ENCODE measurements at places on chromosomes 11 and 22.

DNA sequence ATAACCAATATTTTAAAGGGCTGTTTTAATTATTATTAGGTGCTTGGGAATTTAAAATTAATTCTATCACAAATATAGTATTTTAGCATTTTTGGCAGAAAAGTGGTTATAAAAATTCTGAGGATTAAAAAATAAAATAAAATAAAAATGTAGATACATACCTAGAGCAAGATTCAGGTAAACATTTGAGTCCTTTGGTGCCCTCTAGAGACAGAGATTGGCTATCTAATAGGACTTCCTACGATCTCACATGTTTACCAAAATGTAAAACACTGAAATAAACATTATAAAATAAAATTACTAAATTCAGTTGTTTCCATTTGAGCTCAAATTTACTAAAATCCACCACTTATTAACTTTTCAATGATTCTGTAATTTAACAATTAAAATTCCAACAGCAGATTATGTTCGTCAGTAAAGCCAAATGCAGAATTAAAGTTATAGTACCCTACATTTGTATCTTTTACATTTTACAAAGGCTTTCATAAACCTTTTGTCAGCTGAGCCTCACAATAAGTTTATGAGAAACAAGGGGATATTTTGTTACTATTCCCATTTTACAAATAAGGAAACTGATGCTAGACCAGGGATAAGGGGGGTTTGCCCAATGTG lies 27.7 kb downstream of the SLC36A4 start:
- no peak for DNase-seq

GRCh38 chr22:17486313-17486712 lies 77.0 kb upstream of the SLC25A18 start:
- DNase-seq: no peak

DNA sequence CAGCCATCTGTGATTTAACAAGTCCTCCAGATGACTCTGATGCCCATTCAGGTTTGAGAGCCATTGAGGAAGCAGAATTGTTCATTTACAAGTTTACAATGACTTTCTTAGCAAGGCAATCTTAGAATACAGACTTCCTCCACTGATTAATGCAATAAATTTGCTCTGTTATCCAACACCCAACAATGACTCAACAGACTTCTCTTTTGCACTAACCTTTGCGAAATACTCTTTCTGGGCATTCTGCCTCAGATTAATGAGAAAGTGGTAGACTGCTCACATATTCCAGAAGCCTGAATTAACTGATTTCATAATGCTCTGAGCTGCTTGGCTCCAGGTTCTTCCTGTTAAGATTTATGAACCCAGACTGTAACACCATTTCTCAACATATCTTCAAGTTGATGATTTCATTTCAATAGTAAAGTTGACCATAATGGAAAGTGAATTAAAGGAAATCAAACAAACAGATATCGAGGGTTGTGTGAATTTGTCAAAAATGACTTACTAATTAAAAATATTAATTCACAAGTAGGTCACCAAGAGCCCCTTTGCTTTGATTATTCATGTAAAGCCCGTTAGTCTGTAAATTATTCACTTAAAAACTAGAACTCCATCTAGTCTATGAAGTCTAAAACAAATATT lies 70.5 kb upstream of the BLID start:
- DNase-seq: no peak

GRCh38 chr11:128525411-128526243 lies 61.7 kb downstream of the ETS1 start:
- no peak for DNase-seq

DNA sequence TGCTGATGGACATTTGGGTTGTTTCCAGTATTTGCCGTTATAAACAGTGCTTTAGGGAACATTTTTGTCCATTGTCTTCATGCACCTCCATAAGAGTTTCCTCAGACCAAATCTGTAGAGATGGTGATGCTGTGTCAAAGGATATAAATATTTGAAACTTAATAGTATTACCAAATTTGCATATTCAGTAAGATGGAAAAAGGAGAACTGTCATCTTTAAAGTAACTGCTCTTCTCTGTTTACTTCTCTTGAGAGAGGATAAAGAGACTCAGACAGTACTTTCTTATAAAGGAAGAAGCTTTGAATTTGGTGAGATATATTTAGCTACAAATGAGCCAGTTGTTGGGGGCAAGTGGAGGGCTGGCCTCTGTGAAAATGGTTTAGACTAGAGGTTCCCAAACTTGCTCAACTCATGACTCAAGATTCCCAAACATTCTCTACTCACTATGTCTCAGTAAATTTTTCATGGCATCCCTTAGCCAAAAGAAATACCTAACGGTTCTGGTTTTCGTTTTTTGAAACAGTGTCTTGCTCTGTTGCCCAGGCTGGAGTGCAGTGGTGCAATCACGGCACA lies 26.2 kb downstream of the SHISA8 start:
- no peak for DNase-seq

Data from nucleus accumbens (tissue), 56 donors.